ENCODE measurements at places on chromosomes 1 and 21.

- no peak for DNase-seq
Measured at GRCh38 chr1:184691719-184692324, 62.8 kb downstream of the EDEM3 start.

- no peak for DNase-seq
Measured at GRCh38 chr1:37764414-37764825, 500 bp downstream of the EPHA10 start.

DNA sequence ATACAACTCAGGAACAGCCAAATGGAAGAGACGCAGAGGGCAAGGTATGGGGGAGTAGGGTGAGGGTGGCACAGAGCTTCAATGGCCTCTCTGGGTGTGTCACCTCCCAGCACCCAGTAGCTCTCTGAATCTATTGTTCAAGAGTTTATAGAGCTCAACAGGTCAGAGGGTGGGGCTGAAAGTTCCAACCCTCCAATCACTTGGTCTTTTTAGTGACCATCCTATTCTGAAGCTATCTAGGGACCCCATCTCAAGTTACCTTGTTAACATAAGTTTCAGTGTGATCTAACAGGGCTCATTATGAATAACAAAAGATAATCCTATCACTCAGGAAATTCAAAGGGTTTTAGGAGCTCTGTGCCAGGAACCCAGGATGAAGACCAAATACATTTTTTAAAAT is 31.2 kb upstream of the ZNF697 start:
- no peak for DNase-seq

DNA sequence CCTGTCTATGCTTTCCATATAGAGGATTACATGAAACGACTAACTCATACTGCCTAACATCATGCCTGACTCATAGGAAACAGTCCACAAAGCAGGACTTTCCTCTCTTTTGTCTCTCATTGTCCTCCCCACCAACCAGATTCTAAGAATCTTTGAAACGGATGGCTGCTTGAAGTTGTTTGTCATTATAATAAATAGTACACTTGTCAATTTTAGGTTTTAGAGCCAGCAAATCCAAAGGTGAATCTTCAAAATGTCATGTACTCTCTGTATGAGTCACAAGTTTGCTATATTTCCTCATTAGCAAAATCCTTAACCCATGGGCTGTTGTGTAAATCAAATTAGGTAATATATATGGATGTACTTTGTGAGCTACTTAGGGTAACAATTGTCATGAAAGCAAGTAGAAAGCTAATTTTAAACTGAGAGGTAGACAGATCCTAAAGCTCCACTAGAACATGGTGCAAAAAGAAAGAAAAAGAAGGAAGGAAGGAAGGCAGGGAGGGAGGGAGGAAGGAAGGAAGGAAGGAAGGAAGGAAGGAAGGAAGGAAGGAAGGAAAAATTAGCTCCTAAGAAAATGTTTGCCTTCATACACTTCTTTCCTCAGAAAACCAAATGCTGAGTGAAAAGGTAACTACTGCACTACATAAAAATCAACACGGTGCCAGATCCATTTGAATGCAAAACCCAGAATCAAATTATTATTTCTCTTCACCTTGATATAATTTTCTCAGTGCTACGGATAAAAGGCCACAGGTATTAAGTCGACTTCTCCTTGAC is 129.5 kb upstream of the PRMT6 start:
- DNase-seq, result no peak

GRCh38 chr1:162335126-162335525 is 41.5 kb downstream of the SPATA46 start:
- no peak for DNase-seq

GRCh38 chr1:17141441-17142197 is 22.4 kb upstream of the PADI2 start:
- DNase-seq, result peak; percentile 35

DNA sequence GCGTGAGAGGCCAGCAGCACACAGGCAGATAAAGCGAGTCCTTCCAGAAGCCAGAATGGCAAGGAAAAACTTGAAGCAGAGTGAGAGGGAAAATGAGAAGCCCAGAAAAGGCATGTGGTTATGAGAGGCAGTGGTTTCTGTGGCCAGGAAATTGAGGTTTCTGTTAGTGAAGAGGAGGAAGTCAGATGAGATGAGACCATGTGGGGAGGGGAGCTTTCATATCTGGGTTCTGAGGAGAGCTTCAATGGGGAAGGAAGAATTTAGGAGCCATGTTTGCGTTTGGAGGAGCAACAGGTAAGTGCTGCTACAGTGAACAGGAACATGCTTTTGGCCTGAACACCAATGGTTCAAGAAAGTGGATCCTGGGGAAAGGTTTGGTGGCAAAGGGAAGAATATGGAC is 6.1 kb upstream of the CD1A start:
- DNase-seq, result peak; percentile 46

DNA sequence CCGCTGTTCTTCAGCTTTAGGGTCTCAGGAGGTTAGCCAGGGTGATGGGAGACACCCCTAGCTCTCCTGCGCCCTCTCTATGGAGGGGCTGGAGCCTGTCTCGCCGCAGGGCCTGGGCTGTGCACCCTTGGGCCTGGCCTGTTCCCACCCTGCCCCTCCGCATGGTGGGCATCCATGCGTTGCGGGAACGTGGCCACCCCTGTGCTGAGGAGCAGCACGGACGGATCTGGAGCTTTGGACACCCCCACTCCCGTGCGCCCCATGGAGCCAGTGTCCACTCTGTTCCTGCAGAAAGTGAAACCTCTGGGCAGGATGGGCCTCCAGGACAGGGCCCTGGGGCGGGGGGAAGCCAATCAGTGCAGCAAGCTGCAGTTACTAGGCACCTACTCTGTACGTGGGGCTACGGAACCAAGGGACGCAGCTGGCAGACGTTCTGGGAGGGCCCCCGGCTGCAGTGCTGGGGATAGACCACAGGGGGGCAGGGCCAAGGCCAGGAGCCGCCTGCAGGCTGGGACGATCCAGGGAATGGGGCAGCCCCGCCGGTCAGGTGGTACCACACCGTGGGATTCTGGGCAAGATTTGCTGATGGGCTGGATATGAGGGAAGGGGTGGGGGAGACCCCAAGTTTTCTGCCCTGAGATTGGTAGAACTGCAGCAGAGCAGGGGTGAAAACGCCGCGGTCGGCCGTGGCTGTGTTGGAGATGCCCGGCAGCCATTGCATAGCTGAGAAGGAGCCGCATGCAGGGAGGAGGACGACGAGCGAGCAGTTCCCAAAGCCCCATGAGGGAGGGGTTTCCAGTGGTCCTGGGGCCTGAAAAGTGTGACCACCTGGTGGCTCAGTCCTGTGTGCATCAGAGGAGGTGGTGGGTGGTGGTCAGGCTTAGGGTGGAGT is 43.3 kb downstream of the TP73 start:
- no peak for DNase-seq

GRCh38 chr1:43446388-43446740 is 7.4 kb downstream of the HYI start:
- DNase-seq, result no peak

- no peak for DNase-seq
Measured at GRCh38 chr1:219798283-219799030, 129.9 kb downstream of the SLC30A10 start.

- no peak for DNase-seq
Measured at GRCh38 chr1:189567890-189568289, 909.8 kb downstream of the BRINP3 start.

DNA sequence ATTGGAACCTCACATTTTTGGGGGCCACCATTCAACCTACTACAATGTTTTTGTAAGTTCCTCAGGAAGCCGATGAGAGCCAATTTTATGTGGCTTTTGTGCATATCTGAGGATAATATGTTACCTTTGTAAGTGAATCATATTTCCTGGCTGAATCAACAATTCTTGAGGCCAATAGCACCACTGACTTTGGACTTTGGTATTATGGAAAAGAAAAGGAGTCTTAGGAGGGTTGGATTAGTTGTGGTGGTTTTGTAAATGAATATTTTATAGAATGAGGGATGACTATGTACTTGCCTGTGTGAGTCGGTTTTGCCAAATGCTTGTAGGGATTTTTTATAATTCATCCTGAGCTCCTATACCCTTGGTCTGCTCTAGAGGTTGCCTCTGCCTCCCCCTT is 181.5 kb upstream of the HMGB4 start:
- DNase-seq, result no peak

- DNase-seq, result no peak
Measured at GRCh38 chr21:39803393-39803792, 58.4 kb downstream of the IGSF5 start.

DNA sequence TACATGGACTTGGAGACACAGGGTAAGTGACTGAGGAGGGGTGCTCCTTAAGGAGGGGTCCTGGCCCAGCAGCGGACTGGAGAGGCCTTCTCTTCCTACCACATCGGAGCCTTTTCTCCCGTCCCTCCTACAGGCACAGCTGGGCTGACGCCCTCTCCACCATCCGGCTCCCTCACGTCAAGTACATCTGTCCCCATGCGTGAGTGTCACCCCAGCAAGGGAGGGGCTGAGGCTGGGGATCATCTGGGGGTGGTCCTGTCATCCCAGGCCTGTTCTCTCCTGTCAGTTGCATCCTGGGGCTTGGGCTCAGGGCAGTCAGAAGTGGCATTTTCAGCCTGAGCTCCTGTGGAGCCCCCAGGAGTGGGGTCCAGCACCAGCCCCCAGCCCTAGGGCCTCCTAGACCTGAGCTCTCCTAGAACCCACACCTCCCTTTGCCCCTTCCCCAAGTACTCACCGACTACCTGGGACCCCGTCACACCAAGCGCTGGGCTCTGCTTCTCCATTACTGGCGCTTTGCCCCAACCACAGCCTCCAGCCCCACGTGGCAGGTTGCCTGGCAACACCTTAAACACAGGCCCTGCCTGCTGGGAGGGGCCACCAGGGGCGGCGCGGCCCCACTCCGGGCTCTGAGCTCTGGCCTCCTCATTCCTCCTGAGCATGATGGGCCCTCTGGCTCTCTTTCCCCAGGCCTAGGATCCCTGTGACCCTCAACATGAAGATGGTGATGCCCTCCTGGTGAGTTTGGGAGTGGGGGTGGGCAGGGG is 2.3 kb downstream of the LYPLA2 start:
- DNase-seq, result no peak

- DNase-seq, result no peak
Measured at GRCh38 chr1:208924928-208925327, 658.6 kb upstream of the CAMK1G start.

GRCh38 chr1:99270646-99271045 is 6.4 kb downstream of the PLPPR4 start:
- no peak for DNase-seq

- no peak for DNase-seq
Measured at GRCh38 chr1:92583821-92584760, 97.4 kb upstream of the GFI1 start.

GRCh38 chr1:10659218-10659617 is 137.2 kb downstream of the CASZ1 start:
- no peak for DNase-seq
